ENCODE measurements at places on chromosomes 1 and 21.

- DNase-seq: no peak
Measured at GRCh38 chr1:33341190-33341589, 20.3 kb upstream of the A3GALT2 start.

DNA sequence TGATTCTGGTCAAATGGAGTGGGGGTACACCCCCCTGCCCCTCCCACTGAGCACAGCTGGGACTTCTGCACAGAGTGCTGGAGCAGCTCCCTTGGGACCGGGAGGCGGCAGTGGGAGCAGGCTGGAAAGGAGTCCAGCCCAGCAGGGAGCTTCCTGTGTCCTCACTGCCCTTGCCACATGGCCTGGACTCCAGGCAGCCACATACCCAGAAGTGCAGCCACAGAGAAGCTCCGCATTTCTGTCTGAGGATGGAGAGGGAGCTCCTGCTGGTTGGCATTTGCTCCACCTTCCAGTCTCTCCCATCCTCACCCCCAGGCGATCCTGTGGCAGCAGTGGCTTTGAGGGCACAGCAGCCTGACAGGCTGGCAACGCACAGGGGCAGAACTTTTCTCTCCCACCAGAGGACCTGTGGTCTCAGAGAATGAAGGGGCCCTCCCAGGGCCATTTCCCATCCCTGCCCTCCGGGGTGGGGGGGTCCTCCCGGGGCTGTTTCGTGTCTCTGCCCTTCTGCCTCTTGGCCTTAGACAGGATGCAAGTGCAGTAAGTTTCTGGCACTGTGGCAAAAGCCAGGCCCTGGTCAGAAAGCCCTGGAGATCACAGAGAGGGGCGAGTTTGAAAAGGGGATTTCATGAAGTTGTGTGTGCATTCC lies 103.6 kb upstream of the COL6A1 start:
- no peak for DNase-seq

DNA sequence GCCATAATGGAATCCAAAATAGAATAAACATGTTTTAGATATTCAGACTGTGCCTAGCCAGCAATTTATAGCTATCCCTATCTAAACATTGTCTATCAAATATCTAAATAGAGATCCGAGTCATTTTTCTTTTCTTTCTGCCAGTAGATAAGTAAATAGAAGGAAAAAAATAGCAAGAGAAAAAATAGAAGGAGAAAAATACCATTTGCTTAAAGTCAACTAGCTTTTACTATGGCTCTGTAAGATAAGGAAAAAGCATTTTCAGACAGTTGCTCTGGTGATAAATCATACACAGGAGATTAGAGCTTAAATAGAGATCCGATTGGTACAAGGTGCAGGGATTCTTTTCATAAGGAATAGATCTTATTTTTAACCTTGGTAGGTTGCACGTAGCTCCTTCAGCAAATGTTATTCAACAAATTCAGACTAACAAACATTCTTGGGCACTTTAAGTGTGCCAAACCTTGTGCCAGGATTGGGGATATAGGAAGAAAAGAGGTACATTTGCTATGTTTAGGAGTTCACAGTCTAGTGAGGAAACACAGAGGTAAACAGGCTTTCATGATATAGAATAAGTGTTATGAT lies 70.1 kb upstream of the CCDC190 start:
- peak; percentile 17 for DNase-seq

DNA sequence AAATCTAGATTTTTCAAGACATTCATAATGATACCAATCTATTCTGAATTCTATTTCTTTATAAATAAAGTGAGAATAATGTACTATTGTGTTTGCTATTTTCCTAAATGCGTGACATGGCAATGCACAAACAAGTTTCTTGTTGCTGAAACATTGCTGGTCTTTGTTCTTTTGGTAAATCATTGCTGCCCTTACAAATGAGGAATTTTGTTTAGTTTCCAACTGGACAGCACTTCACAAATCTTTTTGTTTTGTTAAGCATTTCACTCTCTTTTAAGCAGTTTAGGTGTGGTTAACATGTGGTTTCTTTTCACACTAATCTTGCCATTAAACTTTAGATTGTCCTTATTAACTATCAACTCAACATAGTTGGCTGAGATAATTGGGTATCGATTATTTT lies 94.6 kb downstream of the LRRC7 start:
- no peak for DNase-seq

GRCh38 chr1:225695578-225696337 lies 42.8 kb upstream of the ENAH start:
- DNase-seq: no peak

DNA sequence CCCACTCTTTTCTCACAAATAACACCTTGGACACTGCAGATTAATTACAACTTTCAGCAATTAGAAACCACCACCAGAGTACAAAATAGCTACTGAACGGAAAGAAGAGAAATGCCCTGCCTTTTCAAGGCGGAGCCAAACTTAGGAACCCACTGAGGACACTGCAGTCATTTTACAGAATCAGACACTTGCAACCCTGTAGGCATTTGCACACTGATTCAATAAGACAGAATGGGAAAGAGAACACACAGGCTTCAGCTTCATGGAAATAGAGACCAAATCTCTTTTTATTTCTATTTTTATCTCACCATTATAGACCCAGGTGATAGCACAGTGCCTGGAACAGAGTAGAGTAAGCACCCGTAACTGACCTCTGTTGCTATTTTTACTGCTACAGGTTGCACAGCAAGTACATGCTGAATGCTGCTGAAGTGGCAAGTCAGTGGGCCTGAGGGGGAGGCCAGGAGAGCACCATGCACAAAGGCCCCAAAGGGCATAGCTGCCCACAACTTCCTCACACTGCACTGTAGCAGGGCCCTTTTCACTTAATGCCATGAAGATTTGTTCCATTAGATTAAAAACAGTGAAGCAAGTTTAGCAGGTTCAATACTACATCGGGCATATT lies 50.7 kb upstream of the EDARADD start:
- DNase-seq: no peak

GRCh38 chr1:198636391-198636790 lies 2.4 kb upstream of the PTPRC start:
- DNase-seq: no peak

- DNase-seq: peak; percentile 57
Measured at GRCh38 chr21:29080454-29080941, 7.0 kb upstream of the CCT8 start.

- no peak for DNase-seq
Measured at GRCh38 chr1:93851327-93851712, 27.7 kb downstream of the DNTTIP2 start.

All from NCI-H226 (cell line).